ENCODE measurements at places on chromosomes 2 and 18.

DNA sequence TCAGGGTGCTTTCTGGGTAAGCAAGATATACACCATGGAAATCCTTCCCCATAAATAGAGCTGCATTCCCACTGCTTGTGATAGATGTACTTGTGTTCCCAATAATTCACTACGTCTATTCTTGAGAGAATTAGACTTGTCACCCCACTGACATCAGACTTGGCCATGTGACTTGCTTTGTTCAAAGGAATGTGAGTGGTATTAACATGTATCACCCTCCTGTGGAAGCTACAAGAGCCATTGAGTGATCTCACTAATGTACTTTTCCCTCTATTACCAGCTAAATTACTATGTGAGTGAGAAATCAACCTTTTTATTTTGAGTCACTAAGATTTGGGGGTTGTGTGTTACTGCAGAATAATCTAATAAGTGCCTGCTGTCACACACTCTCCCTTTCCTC is 176.0 kb downstream of the CCDC178 start:
- no peak for DNase-seq

DNA sequence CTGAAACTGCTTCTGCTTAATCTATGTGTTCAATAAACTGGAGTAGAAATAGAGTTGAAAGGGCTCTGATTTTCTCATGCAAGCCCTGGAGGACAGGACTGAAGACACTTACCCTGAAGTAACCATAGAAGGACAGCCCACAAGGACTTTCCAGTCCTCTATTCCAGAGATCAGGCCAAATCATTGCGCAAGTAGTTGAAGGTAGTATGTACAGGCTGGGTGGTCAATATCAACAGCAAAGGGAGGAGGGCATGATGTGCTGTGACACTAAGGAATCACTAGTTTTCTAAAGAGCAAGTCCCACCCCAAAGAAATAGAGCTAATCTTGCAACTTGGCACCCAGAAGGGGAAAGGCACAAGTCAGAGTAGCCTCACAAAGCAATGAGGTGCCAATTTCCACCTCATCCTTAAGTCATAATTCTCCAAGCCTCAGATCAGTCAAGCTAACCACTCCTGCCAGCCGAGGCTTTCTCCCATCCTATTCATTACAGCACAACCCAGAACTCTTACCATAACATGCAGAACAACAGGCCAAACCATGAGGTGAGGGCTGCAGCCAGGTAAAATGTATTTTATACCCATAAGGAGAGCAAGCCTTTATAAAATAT is 533.5 kb downstream of the TNS1 start:
- DNase-seq = peak; percentile 32

DNA sequence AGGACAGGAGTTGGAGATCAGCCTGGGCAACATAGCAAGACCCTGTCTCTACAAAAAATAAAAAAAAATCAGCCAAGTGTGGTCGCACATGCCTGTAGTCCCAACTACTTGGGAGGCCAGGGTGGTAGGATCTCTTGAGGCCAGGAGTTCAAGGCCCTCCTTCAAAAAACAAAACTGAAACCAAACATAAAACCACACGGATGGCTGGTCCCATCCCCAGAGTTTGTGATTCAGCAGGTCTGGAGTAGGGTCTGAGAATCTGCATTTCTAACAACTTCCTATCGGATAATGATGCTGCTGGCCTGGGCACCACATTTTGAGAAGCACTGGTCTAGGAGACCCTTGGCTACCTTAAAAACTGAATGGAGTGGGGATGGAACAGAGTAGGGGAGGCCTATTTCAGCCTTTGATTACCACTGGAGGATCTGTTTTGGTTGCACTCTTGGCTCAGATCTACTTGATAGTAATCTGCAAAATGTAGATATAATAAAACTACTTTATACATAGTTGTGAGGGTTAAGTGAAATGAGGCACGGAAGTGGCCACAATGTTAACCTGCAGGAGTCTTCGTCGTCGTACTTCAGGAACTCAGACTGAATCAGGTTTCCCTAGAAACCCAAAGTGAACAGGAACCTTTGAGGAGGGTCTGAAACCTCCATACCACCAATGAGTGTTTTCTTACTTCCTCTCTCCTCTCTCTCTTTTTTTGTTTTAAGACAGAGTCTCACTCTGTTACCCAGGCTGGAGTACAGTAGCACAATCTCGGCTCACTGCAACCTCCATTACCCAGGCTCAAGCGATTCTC is 25.5 kb upstream of the NFE2L2 start:
- DNase-seq = no peak

DNA sequence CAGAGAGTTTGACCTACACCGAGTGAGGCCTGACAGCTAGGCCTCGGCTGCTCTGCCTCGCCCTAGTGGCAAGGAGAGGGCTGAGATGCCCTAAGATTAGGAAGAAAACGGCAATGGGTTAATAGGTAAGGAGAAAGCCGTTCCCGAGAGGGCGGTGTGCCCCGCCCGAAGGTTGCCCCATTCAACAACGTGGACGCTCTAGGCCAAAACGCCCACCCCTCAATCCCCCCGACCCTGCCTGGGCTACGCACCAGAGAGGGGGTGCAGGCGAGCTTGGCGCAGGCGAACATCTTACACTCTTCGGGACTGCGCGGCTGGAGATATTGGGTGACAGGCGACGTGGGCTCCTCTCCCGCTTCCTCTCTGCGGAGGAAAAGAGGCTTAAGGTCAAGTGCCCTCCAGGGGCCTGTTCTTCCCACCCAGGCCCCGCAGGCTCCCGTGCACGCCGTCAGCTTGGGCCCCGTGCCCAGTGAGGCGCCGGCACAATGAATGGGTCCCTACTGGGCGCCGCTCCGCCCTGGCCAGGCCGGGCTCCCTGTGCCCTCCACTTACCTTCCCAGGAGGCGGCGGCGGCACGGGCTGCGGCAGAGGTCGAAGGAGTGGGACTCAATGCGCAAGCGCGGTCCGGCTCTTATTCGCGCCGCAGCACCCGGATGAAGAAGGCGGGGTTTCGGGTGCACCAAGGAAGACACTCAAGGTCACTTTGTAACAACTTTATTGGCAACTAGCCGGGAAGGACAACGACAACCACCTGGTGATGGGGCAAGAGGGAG is at the start of gene ATP5MC3:
Gene ATP5MC3, minus strand, starts transcription at position 607 of the 773 bp plus-strand sequence. Its CDS starts 317 bp downstream, at position 290.
- peak; percentile 91 for DNase-seq

DNA sequence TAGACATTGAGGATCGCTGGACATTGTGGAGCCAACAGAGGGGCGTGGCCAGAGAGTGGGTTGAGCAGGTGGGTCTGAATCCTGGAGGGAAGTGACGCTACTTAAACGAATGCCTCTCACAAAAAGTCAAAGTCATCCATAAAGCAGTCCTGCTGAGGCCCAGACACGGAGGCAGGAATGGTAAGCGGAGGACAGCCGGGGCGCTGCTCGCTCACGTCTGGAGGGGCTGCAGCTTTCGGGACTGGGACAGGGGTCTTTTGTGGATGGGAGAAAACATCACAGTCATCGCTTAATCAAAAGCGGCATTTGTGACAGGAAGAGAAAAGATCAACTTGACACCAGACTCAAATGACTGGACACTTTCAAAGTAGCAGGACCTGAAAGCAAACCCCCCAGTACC is 88.4 kb downstream of the PTGR3 start:
- no peak for DNase-seq

- DNase-seq = peak; percentile 88
These were observed 134.7 kb downstream of the UBR3 start for GRCh38 chr2:169961911-169962310.
